Fibroblast of lung (primary cell): ENCODE measurements at places on chromosomes 6 and 20.

DNA sequence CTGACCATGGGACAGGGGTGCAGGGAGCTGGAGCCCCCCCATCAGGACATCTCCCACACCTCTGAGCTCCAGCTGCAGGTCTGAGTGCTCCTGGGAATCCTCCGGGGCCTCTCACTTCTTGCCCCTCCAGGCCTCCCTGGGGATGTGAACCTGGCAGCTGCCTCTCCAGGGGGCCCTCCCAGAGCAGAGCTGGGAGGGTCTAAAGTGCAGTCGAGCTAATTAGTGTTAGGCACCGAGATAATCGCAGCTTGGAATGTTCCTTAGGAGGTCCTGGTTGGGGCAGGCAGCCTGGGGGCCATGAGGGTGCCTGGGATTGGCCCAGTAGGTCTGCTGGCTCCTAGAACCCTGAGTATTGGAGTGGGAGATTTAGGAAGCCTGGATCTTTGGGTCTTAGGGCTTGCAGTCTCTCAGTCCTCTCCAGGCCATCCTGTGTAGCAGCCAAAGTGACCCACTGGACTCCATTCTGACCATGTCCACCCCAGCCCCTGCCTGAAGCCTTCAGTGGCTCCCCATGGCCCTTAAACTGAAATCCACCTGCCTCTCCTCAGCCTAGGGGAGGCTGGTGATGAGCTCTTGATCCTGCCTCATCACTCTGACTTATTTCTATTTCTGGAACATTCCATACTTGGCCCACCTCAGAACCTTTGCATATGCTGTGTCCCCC is 26.0 kb downstream of the CEBPB start:
- no peak for DNase-seq

DNA sequence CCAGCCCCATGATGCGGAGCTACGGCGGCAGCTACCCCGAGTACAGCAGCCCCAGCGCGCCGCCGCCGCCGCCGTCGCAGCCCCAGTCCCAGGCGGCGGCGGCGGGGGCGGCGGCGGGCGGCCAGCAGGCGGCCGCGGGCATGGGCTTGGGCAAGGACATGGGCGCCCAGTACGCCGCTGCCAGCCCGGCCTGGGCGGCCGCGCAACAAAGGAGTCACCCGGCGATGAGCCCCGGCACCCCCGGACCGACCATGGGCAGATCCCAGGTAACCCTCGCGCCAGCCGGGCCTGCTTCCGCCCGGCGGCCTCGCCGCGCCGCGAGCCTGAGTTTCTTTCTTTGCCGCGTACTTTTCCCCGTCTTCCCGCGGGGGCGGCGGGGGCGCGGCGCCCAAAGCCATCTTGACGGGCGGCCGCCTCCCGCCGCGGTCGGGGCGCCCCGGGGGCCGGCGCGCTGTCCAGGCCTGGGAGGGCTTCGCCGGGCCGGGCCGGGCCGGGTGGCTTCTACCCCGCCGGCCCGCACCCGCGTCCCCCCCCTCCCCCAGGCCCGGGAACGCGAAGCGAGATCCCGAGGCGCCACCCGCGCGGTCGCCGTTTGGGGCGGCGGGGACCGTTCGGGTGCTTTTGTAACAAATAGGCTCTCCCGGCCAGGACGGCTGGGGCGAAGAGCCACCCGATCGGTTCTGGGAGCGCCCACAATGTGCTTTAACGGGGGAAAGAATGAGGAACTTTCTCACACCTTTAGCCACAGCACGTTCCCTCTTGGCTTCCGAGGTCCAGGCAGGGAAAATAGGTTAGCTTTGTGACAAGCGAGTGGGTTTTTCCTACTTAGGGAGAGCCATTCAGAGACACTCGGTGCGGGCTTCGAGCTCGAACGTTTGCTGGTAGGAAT is 2.3 kb downstream of the ARID1B start:
- peak; percentile 29 for DNase-seq

GRCh38 chr6:42402184-42402583 is 49.5 kb downstream of the TRERF1 start:
- DNase-seq, result peak; percentile 65

DNA sequence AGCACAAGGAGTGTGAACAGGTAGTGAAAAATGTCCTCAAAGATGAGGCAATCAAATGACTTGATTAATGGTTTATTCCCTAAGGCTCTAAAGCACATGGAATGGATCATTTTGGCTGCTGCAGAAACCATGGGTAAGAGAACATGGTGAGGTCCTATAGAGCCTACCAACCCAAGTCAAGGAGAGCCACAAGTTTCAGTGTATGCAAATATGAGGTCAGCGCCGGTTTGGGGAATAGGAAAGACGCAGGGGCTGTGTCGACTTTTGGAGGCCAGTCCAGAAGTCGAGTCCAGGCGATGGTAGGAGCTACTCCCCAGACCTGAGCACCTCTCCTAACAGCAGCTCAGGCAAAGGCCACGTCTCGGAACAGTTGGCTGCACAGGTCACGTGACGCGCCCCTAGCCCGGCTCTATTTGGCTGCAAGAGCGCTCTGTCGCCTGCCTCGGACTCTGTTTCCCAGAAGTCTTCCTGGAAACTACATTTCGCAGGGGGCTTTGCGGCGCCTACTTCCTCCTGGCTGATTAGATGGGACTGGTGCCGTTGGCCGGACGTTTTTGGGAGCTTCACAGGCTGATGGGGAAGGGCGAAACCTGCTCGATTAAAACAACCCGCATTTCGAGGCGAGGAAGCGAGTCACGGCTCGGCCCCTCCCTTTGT is 74.4 kb upstream of the CHD6 start:
- peak; percentile 84 for DNase-seq

GRCh38 chr20:44601801-44602204 is 19.4 kb downstream of the PKIG start:
- DNase-seq, result peak; percentile 89

GRCh38 chr6:164570801-164571200 is 738.6 kb downstream of the C6orf118 start:
- no peak for DNase-seq

- DNase-seq, result no peak
These were observed 39.8 kb downstream of the SNX5 start for GRCh38 chr20:17928633-17929311.

GRCh38 chr6:42916288-42916687 is 435 bp downstream of the PTCRA start:
- no peak for DNase-seq

- DNase-seq, result peak; percentile 84
These were observed 14.4 kb downstream of the JARID2 start for GRCh38 chr6:15260099-15260821.

- peak; percentile 72 for DNase-seq
These were observed 79.9 kb downstream of the SLC22A3 start for GRCh38 chr6:160428069-160428430.

DNA sequence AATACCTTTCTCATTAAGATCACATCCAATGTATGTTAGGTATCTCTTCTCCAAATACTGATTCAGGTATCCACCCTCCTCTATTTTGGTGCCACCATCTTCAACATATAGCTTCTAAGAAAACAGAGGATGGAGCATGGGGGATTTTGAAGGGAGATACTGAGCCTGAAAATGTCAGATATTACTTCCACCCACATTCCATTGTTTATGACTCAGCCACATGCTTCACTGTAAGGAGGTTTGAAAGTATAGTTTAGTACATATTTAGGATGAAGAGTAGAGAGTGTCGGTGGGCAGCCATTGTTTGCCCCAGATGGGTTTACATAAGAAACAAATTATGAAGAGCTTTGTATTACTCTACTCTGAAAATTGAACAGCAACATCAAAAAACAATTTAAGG is 286.7 kb downstream of the TFAP2B start:
- no peak for DNase-seq
